Activated CD4-positive, alpha-beta T cell treated with anti-CD3 and anti-CD28 coated beads, Interleukin-2, amount 50 U/mL, for 48 hours (primary cell): ENCODE measurements at places on chromosomes 7 and 10.

DNA sequence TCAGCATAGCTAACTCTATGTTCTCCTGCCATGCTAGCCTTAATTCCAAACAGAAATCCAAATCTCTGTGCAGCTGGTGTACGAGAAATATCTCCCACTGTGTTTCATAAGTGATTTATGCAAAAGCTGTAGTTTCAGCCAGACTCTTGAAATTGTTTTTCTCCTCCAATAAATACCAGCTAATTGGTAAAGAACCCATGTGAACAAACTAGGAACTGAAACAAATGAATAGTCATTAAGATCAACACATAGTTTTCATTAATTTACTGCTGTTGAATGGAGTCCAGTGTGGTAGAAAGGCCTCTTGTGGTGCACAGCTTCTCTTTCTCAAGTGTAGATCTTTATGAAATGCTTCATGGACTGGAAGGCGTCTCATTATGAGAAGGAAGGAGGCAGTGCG lies 18.4 kb downstream of the PPP1R17 start:
- no peak for DNase-seq

- no peak for DNase-seq
These were observed 54.0 kb upstream of the KCNIP2 start for GRCh38 chr10:101897633-101898032.

GRCh38 chr7:98229441-98229840 lies 18.2 kb downstream of the BHLHA15 start:
- DNase-seq, result no peak

DNA sequence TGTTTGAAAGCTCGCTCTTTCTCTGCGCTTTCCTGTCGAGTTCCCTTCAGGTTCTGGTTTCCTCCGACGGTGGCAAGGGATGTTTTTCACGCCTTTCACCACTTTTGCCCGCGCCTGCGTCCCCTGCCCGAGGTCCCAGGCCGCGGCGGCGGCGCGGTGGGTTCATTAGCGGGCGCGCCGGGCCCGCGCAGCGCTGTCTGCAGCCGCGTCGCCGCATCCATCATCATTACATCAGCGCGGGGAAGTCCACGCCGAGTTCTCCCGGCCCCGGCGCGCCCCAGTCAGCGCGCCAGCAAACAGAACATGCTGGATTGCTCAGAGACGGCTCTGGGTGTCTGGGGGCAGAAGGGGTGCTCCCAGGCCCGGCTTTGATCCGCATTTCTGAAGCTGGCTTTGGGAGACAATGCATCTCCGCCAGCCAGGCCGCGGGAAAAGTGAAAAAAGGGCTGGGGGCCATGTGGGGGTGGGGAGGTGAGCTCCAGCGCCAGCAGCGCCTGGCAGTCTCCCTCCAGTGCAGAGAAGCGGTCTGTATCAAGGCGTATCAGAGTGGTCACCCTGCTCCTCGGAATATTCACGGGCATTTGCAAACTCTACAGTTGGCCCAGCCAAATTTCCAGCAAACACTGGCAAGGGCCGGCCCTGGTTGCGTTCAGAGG lies 8.9 kb downstream of the GLI3 start:
- no peak for DNase-seq

DNA sequence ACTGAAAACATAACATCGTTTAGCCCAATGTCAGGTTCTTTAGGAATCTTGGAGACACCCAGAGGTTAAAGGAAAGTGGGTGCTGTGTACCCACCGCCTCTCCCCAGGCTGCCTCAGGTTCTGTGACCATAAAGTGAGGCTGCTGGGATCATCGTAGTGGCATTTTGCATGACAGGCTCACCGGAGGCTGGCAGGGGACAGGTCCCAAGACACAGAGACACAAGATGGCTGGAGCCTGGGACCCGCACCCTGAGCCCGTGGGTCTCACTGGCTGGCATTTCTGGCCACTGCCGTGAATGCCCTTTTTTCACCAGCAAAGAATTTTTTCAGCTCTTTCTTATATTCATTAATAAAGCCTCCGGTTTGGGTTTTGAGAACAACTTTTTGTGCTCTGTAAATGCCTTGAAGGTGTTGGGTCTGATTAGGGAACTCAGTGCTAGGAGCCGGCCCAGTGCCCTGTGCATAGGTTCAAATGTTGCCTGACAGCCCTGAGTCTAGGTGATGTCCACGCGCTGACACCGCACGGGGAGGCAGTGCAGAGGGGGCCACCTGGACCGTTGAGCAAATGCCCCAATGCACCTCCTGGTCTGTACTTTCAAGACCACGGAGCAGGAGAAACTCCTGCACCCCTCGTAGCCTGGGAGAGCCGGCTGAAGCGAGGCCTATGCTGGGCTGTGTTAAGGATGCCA lies 130.0 kb downstream of the PAXIP1 start:
- no peak for DNase-seq

- DNase-seq, result no peak
These were observed 8.9 kb upstream of the SCRN1 start for GRCh38 chr7:29998489-29998888.
